Cardiac ventricle fibroblast (primary cell): ENCODE measurements at places on chromosomes 5 and 9. TPM values are rescaled to one million over a fixed set of nuclear protein-coding genes. Genes with fewer than 3 reads are reported as not detected.

IRF1 gene
- 18.1 and 20.9 TPM in 2 replicates for total RNA-seq

GPR151 gene
- not detected in 2 replicates for total RNA-seq

RASEF gene
- not detected in 2 replicates for total RNA-seq

CSF2 gene
- not detected in 2 replicates for total RNA-seq

ANGPTL2 gene
- total RNA-seq: 103 and 157 TPM in 2 replicates

HSD17B3 gene
- total RNA-seq: not detected in 2 replicates

ADAMTS16 gene
- total RNA-seq: not detected in 2 replicates

ARAP3 gene
- 6.2 and 7.1 TPM in 2 replicates for total RNA-seq

CDKN2B gene
- 16.2 and 20.4 TPM in 2 replicates for total RNA-seq

ALDOB gene
- not detected in 2 replicates for total RNA-seq

ANKRD20A1 gene
- not detected in 2 replicates for total RNA-seq

SET gene
- total RNA-seq: 144 and 181 TPM in 2 replicates

PRLR gene
- 0.05 and 1.1 TPM in 2 replicates for total RNA-seq

PRDM9 gene
- total RNA-seq: not detected in 2 replicates
